Upper lobe of left lung (tissue), 6 donors: ENCODE measurements at places on chromosomes 3 and 15. TPM values are rescaled to one million over a fixed set of nuclear protein-coding genes. Genes with fewer than 3 reads are reported as not detected.

IL20RB gene
- 3.5 TPM for total RNA-seq

GOLGA6L4 gene
- total RNA-seq = 1.5 TPM

DNA sequence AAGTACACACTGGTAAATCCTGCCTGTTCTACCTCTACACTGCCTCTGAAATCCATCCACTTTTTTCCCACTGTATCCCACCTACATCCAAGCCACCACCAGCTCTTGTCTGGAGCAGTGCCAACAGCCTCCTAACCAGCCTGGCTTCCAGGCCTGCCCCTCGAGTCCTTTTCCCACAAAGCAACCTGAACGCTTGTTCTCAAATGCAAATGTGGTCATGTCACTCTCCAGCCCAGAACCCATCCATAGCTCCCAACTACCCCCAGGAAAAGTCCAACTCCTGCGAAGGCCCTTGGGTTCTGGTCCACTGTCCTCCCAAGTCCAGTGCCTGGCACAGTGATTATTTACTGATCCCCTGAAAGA lies 83.8 kb downstream of the SEMA5B start:
- H3K27me3 ChIP-seq = no peaks in the 10 kb centered on the region
- H3K36me3 ChIP-seq = no peaks in the 10 kb centered on the region
- no peak for DNase-seq
- no peak overlapping the region for H3K27ac ChIP-seq
- no peak overlapping the region for H3K4me3 ChIP-seq
- peaks cover 5% of the 10 kb centered on the region for H3K4me1 ChIP-seq

C3orf70 gene
- total RNA-seq = 1.0 TPM

- H3K36me3 ChIP-seq = no peaks in the 10 kb centered on the region
- DNase-seq = no peak
- H3K27me3 ChIP-seq = no peaks in the 10 kb centered on the region
- H3K4me3 ChIP-seq = no peak overlapping the region
- no peak overlapping the region for H3K27ac ChIP-seq
- no peaks in the 10 kb centered on the region for H3K4me1 ChIP-seq
Observed at GRCh38 chr3:187705164-187705563, 2.8 kb upstream of the RTP2 start.

DNA sequence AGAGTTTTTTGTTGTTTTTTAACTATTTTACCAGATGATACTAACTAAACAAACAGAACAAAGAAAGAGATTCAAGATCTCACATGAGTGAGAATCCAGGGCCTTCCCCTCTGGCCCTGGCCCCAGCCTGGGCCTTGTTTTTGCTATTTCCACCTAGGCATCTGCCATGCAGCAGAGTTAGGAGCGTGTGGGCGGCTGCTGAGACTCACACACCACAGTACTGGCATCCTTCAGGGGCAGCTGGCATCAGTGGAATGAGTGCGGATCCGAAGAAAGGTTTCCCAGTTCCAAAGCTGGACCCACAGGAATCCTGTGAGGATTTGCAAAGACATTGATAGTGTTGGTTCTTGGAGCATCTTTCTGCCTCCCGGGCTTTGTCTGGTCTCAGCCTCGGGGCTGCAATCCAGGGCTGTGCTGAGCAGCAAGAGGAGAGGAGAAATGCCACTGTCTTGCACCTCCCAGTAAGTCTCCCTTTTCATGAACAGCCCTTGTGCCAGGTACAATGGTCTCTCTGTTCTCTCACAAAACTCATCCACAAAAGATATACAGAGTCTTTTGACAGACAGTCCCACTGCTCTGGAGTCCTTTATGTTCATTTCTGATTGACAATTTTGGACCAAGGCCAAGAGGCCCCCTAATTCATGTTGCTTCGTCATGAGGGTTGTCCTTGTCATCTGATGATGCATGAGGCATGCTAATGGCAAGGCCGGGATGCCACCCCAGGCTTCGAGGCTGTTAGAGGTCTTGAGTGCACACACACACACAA lies 46.6 kb downstream of the APH1B start:
- H3K4me3 ChIP-seq = no peak overlapping the region
- no peaks in the 10 kb centered on the region for H3K4me1 ChIP-seq
- H3K36me3 ChIP-seq = no peaks in the 10 kb centered on the region
- H3K27me3 ChIP-seq = no peaks in the 10 kb centered on the region
- H3K27ac ChIP-seq = no peak overlapping the region
- no peak for DNase-seq

DNA sequence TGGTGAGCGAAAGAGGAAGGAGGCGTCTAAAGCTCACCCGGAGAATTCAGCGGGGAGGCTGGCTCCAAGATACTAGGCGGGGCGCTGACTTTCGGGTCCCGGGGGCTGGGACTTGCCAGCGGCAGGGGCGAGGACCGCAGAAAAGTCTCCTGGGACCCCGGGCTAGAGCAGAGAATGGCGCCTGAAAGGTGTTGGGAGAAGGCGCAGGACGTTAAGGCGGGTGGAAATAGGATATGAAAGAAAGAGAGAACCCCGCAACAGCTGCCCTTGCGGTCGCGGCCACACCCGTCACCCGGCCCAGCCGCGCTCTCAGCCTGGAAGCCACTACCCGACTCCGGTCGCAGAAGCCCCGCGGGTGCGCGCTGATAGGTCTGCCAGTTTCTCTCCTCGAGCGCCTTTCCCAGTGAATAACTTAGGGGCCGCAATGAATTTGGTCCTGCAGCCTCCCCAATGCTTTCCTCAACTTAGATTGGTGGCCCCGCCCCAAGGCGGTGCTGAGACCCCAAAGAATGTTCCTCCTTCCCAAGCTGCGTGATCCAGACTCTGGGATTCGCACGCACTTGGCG lies 604 bp downstream of the LTK start:
- H3K27me3 ChIP-seq = peaks cover 6% of the 10 kb centered on the region
- no peak overlapping the region for H3K27ac ChIP-seq
- peaks cover 29% of the 10 kb centered on the region for H3K4me1 ChIP-seq
- H3K4me3 ChIP-seq = peak overlapping the region; percentile 44

C2CD4A gene
- total RNA-seq = not detected

CPN2 gene
- total RNA-seq = not detected

DNA sequence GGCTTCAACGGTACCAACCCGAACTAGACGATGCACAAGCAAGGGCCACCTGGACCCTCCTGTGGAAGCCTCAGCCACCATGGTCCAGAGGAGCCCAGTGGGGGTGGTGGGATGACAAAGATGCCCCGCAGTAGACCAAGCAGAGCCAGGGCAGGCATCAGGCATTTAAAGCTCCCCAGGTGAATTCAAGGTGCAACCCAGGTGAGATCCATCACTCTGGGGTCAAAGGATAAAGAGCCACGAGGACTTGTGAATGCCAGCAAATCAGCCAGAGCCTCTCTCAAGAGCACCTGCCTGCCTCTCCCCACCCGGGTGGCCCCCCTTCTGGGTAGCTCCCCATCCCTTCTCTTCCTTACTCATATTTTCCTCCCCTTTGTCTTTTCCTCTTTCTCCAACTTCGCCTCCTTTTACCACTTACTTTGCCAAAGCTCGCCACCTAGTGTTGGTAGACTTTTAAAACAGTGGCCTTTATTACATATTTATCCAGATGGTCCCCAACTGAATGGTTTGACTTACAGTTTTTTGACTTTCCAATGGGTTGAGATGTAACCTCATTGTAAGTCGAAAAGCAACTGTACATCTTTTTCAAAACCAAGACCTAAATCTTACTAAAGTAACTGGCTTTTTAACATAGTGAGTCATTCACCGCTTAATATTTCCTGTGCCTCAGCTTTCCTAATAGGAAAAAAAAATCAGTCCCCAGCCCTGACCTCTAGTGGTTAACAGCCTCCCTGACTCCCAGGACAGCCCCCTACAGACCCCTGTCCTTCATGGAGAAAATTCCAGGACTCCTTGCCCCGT lies 18.8 kb downstream of the PLA2G4F start:
- DNase-seq = no peak
- H3K4me3 ChIP-seq = no peak overlapping the region
- H3K4me1 ChIP-seq = no peaks in the 10 kb centered on the region
- H3K27ac ChIP-seq = no peak overlapping the region

LDHAL6B gene
- not detected for total RNA-seq

DNA sequence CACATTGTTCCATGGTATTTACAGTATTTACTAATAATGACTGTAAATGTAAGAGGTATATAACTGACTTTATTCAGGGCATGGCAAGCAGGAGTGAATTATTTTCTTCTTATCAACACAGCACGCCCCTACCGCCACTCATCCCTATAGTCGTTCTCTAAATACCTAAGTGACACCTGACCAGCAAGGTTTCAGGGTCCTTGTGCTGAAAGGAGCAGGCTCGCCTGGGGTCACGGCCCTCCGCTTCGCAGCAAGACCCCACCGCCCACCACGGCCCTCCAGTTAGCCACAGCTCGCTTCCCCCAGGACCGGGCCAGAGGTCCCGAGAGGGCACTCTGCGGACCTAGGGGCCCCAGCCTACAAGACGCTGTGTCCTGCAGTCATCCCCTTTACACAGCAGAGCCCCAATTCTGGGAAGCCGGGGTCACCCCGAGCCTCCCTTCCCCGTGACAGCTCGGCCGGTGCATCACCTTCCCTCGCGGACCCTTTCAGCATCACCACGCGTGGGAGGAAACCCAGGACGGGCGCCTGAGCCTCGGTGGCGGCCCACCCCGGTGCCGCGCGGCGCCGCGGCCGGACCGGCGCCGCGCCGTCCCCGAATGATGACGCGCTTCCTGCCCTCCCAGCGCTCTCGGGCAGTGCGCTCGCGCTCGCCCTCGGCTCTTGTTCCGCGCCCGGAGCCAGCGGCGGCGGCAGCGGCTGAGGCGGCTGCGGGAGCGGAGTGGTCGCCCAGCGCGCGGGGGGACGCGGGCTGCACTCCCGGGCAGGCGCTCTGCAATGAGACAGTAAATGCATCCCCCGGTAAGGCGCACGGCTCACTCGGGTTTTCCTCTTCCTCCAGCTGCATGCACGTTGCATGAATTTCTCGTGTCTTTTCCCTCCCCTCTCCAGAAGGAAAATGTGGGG lies 225.1 kb upstream of the C2CD4B start:
- H3K27me3 ChIP-seq = no peaks in the 10 kb centered on the region
- H3K4me3 ChIP-seq = peak within 1 kb of the TSS; percentile 84
- peak; percentile 95 for DNase-seq
- no peaks in the 10 kb centered on the region for H3K36me3 ChIP-seq
- peak within 1 kb of the TSS; percentile 80 for H3K27ac ChIP-seq

- H3K27ac ChIP-seq = no peak overlapping the region
- DNase-seq = no peak
- no peaks in the 10 kb centered on the region for H3K4me1 ChIP-seq
- no peaks in the 10 kb centered on the region for H3K36me3 ChIP-seq
Observed at GRCh38 chr3:26668696-26669095, 46.1 kb downstream of the LRRC3B start.

- no peak overlapping the region for H3K27ac ChIP-seq
- no peaks in the 10 kb centered on the region for H3K4me1 ChIP-seq
- no peak overlapping the region for H3K4me3 ChIP-seq
- no peak for DNase-seq
Observed at GRCh38 chr3:26683902-26684301, 61.3 kb downstream of the LRRC3B start.

IQCF5 gene
- total RNA-seq = not detected

ST8SIA2 gene
- total RNA-seq = not detected

- no peak overlapping the region for H3K4me3 ChIP-seq
- H3K36me3 ChIP-seq = no peaks in the 10 kb centered on the region
- no peaks in the 10 kb centered on the region for H3K27me3 ChIP-seq
Observed at GRCh38 chr15:94059013-94059587, 172.3 kb upstream of the MCTP2 start.

DNA sequence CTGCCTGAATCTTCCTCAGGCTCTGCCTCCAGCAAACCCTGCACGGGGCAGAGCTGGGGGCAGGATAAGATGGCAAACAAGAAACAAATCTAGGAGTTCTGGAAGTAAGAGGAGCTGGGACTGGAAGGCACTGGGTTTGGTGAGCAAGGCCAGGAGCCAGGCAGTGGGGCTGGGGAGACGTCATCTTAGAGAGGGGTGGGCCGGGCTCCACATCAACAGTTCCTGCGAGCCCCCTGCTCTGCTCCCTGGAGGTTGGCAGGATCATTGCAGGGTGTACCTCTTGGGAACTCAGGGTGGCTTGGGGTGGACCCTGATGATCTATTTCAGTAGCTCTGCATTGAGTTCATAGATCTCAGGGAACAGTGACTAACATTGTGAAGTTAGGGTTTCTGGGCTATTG lies 87.3 kb upstream of the PRR23E start:
- no peaks in the 10 kb centered on the region for H3K4me1 ChIP-seq
- H3K4me3 ChIP-seq = no peak overlapping the region
- peak; percentile 15 for DNase-seq
- H3K27ac ChIP-seq = no peak overlapping the region

GRCh38 chr15:90009301-90010022 lies 8.3 kb downstream of the ZNF710 start:
- H3K27ac ChIP-seq = peak overlapping the region; percentile 57
- H3K27me3 ChIP-seq = no peaks in the 10 kb centered on the region
- H3K4me3 ChIP-seq = no peak overlapping the region
- peaks cover 48% of the 10 kb centered on the region for H3K4me1 ChIP-seq
- no peak for DNase-seq
- H3K36me3 ChIP-seq = no peaks in the 10 kb centered on the region

GHRL gene
- total RNA-seq = 1.1 TPM

DNA sequence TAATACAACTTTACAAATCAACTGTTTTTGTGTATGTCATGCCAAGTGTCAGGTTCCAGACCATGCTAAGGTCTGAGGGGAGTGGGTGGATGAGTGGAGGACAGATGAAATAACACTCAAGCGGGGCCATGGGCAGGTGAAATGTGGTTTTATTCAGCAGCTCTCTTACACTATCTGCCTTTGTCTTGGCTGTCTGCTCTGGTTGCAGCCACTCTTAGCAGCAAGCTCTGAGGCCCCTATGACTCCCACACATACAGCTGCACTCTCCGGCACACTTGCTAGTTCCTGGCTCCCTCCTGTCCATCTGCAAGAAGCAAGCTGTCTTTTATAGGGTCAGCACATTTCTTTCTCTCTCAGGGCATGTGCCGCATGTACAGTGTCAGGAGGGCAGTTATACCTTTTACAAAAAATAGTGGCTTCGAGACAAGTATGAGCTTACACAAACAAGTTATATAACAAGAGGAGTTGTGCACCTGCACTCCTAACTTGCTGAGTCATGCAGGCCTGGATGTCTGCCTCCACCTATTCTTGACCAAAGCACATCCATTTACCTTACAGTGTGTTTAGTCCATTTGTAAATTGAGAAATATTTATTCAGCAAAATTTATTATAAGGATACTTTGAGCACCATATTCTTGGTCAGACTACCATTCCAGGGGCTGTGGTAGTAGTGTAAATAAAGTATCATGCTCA lies 683.7 kb upstream of the CBLB start:
- no peak for DNase-seq
- H3K4me1 ChIP-seq = no peaks in the 10 kb centered on the region
- H3K36me3 ChIP-seq = no peaks in the 10 kb centered on the region
- no peak overlapping the region for H3K4me3 ChIP-seq

- H3K4me3 ChIP-seq = no peak overlapping the region
- H3K27ac ChIP-seq = no peak overlapping the region
- H3K4me1 ChIP-seq = no peaks in the 10 kb centered on the region
Observed at GRCh38 chr3:185212559-185212958, 41.3 kb downstream of the EHHADH start.

DNA sequence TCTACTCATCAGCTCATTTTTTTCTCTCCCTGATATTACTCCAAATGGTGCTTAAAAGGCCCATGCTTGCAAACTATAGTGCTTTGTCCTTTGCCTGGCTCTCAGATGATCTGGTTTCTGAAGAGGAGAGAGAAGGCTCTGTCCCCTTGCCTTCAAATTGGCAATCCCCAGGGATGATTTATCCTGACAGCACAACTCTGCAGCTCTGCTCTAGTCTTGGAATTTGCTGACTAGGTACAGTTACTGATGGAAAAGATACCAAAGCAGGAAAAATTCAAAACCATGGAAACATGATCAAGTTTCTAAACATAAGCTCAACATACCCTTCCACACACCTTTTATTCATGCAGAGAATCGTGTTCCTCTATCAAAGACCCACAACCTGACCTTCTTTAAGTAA lies 106.7 kb upstream of the CADPS start:
- H3K36me3 ChIP-seq = no peaks in the 10 kb centered on the region
- no peaks in the 10 kb centered on the region for H3K4me1 ChIP-seq
- H3K27ac ChIP-seq = no peak overlapping the region
- H3K4me3 ChIP-seq = no peak overlapping the region
- H3K27me3 ChIP-seq = no peaks in the 10 kb centered on the region

KIF15 gene
- total RNA-seq = 0.72 TPM
